ENCODE measurements at places on chromosomes 2 and 18. TPM values are rescaled to one million over a fixed set of nuclear protein-coding genes. Genes with fewer than 3 reads are reported as not detected.

Gene CDKL4
- total RNA-seq, result 0.34 TPM

Gene GALNT3
- 92.9 TPM for total RNA-seq

Gene FAM237A
- not detected for total RNA-seq

Gene TLK1
- total RNA-seq, result 17.4 TPM

Gene ADCYAP1
- not detected for total RNA-seq

Gene KCNJ13
- not detected for total RNA-seq

Gene RNF152
- 24.6 TPM for total RNA-seq

Gene TRIM54
- total RNA-seq, result not detected

Gene FAM161A
- 1.0 TPM for total RNA-seq

Gene EFR3B
- total RNA-seq, result 0.07 TPM

Gene FOXD4L1
- total RNA-seq, result under 0.01 TPM

Gene SLC9A4
- total RNA-seq, result not detected

Gene TGFA
- total RNA-seq, result 144 TPM

Gene SLC38A11
- 0.07 TPM for total RNA-seq

Gene MOGAT1
- not detected for total RNA-seq

Gene MRPL44
- 35.9 TPM for total RNA-seq
